Activated CD4-positive, alpha-beta T cell treated with anti-CD3 and anti-CD28 coated beads, Interleukin-2, Interleukin-6, amounts not matched to agents 100 ng/mL and 50 ng/mL, durations not matched to agents 16 hours and 8 hours (primary cell): ENCODE measurements at places on chromosomes 12 and 14.

DNA sequence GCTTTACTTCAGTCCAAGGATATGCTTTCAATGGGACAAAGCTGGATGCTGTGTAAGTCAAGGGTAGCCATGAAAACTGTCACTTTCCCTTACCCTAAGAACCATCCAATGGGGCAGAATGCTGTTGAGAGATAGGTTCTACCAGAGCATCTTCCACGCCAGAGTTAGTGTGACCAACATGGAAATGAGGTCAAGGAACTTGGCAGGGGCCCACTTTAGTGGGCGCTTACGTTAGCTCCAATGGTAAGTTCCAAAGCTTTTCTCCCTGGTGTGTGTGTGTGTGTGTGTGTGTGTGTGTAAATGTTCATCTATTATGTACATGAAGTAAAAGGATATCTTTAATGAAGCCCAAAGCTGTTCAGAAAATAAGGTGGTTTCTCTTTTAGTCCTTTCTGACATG lies 124.1 kb downstream of the GTF2A1 start:
- no peak for DNase-seq

- DNase-seq, result no peak
Measured at GRCh38 chr14:95408731-95409476, 89.2 kb upstream of the CLMN start.

DNA sequence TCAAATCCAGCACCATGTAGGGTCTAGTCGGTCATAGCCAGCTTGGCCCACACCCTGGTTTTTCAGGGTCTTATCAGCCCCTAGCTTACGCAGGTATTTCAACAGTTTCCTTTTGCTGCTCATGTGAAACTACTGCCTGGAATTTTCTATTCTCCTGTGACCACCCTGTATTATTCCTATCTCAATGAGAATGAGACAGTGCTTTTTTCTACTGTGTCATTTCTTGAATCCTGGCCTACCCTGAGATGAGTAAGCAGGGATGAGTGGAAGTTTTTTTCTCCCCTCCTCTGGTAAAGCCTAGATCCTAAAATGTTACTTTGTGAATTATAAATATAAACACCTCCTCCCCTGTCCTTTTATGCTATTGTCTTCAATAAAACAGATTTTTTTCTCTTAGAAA lies 62.7 kb upstream of the ARID2 start:
- no peak for DNase-seq

GRCh38 chr14:60859525-60859924 lies 121.4 kb downstream of the TRMT5 start:
- DNase-seq, result peak; percentile 67

DNA sequence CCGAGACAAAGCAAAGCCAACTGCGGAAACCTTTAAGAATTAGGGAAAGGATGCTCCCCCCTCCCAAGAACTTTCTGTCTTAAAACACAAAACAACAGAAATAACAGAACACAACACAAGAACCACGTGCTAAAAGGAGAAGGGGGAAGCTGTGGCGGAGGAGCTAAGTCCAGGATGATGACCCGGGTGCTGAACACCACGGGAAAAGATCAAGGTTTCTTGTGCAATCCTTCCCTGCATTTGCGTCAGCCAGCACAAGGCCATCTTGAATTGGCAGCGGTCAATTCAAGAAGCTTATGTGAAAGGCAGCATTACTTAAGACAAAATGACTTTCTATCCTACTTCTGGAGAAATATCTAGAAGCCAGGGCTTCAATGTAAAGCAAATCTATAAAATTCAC lies 11.0 kb upstream of the CREBL2 start:
- no peak for DNase-seq

DNA sequence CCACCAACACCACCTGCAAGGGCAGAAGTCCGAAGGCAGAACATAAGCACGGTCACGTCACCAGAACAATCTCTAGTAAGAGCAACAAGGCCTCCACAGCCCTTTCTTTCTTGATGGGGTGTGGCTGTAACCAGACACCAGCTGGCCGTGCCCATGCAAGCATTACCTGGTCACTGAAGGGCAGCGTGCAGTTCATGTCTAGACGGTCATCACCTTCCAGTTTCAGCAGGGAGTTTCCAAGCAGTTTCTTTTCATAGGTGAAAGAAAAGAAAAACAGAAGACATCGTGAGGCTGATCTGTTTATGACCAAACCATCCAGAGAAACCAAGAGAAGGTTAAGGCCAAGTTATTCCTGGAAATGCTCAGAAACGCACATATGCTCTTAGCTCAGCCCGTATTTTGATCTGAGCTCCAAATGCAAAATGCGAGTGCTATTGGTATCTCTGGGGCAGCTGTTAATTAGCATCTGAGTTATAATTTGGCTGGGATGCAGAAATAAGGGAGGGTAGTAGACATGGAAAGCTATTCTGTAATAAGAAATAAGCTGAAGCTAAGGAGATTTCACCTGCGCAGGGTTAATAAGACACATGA lies 42.5 kb downstream of the PRKAB1 start:
- no peak for DNase-seq

DNA sequence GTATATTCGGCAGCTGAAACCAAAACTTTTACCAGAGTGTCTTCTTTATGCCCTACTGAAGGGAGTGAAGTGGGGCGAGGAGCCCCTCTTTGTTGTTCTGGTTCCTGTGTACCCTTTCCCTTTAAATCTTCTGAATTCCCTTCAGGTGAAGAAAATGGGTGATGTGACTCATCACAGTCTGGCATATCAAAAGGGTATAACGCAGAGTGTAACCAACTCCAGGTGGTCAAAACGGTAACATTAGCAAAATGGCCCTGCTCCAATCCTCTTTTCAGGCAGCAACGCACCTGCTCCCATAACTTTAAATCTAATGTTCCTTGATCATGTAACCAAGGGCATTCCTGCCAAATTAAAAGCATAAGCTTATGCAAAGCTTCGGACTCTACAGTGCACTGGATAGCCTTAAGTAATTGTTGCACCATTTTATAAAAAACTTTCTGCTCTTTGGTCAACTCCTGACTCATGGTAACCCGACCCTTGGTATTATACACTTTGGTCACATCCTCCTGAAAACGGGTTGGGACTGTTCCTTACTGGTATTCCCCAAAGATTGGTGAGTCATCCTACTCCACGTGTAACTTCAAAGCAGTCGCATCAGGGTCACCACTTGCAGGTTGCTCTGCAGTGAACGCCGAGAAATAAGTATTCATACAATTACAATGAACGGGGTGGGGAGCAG lies 83.1 kb downstream of the KCNMB4 start:
- DNase-seq, result no peak

GRCh38 chr12:76518699-76519098 lies 40.9 kb downstream of the OSBPL8 start:
- DNase-seq, result no peak

GRCh38 chr12:31029916-31030562 lies 43.6 kb upstream of the DDX11 start:
- DNase-seq, result no peak

- peak; percentile 68 for DNase-seq
Measured at GRCh38 chr14:94548999-94549985, 11.9 kb upstream of the SERPINA4 start.

DNA sequence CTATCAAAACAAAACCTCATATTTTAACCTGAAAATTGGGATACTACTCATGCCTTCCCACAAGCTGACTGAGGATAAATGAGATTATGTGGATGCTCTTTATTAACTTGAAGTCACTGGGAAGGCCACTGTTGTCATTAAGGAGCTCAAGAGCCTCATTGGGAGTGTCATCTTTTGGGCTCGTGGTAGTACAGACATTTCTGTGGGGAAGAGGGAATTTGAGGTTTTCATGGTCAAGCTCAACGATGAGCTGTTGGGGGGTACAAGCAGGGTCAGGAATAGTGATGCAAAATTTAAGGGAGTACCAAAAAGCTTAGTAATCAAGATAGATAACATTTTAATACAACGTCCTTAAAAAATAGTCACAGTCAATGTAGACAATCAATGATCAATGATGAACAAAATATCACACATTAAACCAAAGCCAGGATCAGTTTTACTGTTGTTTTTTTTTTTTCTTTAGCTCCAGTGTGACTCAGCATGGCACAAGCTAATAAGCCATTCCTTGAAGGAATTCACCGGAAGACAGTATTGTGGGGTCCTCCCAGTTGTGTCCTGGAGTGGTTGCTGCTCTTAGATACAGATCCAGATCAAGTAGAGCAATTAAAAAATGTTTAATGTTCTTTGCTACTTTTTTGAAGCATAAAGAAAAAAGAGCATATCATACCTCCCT lies 130.9 kb downstream of the C12orf75 start:
- DNase-seq, result no peak

- no peak for DNase-seq
Measured at GRCh38 chr12:124592050-124592449, 24.6 kb upstream of the NCOR2 start.

GRCh38 chr14:95493976-95494375 lies 22.5 kb downstream of the SYNE3 start:
- no peak for DNase-seq

- DNase-seq, result no peak
Measured at GRCh38 chr12:52874573-52875435, 26.0 kb upstream of the KRT78 start.

DNA sequence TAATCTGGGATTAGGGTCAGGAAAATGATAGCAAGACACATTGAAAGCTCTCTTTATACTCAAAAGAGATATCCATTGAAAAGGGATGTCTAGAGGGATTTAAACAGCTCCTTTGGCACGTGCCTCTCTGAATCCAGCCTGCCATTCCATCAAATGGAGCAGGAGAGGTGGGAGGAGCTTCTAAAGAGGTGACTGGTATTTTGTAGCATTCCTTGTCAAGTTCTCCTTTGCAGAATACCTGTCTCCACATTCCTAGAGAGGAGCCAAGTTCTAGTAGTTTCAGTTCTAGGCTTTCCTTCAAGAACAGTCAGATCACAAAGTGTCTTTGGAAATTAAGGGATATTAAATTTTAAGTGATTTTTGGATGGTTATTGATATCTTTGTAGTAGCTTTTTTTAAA lies 25.4 kb upstream of the PLEKHD1 start:
- no peak for DNase-seq

DNA sequence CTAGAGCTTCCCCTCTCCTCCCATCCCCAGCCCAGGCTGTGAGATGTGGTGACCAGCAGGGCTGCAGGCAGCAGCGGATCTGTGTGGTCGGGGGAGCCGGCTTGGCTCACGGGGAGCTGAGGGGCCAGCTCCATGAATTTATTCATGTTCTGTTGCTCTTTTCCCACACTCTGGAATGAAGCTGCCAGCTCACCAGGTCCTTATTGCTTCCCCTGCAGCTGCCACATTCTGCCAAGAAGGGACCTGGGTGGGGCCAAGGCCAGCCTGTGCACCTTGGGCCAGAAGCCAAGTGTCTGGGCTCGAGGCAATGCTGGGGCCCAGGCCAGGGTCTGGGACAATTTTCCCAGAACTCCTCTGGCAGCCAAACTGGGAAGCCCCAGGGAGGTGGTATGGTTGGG lies 2.5 kb upstream of the C1QL4 start:
- no peak for DNase-seq

DNA sequence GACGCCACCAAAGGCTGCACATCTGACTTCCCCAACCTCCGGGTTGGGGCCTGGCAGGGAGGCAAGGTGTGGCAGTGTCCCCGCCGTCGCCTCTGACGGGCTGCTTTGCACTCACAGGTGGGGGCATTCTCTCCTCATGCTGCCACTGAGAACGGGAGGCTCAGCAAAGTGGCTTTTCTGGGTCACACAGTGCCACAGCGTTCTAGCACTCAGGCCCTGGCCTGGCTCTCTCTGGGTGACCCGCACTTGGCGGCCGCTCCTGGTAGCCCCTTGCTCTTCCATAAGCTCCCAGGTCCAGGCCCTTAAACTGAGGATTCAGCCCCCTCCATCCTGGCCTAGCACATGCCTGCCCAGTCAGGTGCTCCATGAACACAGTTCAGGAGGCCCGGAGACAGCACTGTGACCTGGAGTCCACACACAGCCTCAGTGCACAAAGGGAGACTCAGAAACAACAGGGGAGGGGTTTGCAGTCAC lies 25.2 kb downstream of the SERPINA1 start:
- DNase-seq, result no peak

- no peak for DNase-seq
Measured at GRCh38 chr14:94501588-94502516, 7.4 kb downstream of the SERPINA12 start.

GRCh38 chr14:33643426-33644181 lies 307.3 kb downstream of the EGLN3 start:
- DNase-seq, result no peak

GRCh38 chr12:91978143-91978542 lies 167.5 kb downstream of the BTG1 start:
- DNase-seq, result no peak

GRCh38 chr12:111981987-111982386 lies 31.0 kb downstream of the TMEM116 start:
- DNase-seq, result no peak

DNA sequence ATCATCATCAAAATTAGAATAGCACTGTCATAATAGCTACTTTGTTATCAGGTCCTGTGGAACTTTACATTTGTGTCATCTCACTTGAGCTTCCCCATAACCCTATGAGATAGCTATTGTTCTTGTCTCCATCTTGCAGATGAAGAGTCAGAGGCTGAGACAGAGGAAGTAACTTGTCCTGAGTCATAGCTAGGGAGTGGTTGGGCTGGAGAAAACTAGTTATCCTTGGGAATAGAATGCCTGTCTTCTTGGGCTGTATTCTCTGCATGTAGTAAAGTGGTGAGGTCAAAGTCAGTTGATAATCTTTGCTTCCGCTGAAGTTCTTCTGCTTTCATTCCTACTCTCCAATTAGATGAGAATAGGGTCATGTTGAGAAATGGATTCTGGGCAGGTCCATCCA lies 117.0 kb downstream of the SMOC1 start:
- no peak for DNase-seq

- no peak for DNase-seq
Measured at GRCh38 chr12:2453761-2454090, 341.0 kb upstream of the FKBP4 start.

- no peak for DNase-seq
Measured at GRCh38 chr12:110252716-110253115, 28.3 kb upstream of the ATP2A2 start.

DNA sequence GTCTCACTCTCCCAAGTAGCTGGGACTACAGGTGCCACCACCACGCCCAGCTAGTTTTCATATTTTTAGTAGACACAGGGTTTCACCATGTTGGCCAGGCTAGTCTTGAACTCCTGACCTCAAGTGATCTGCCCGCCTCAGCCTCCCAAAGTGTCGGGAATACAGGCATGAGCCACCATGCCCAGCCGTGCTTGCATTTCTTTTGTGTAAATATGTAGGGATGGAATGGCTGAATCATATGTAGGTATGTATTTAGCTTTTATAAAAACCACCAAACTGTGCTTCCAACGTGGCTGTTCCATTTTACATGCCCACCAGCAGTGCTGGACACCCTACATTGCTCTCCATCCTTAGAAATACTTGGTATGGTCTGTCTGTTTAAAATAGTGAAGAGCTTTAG lies 32.8 kb upstream of the CLMN start:
- no peak for DNase-seq

- DNase-seq, result no peak
Measured at GRCh38 chr14:72812292-72812851, 81.5 kb downstream of the DPF3 start.

- DNase-seq, result no peak
Measured at GRCh38 chr14:44528180-44528579, 21.1 kb upstream of the FSCB start.

GRCh38 chr12:53770281-53770680 lies 18.5 kb upstream of the CISTR start:
- DNase-seq, result no peak
